Amygdala (tissue), 56 donors: ENCODE measurements at places on chromosomes 1 and 21.
A peak's percentile ranks its signal among the peaks of the same experiment; 100 is the strongest.

DNA sequence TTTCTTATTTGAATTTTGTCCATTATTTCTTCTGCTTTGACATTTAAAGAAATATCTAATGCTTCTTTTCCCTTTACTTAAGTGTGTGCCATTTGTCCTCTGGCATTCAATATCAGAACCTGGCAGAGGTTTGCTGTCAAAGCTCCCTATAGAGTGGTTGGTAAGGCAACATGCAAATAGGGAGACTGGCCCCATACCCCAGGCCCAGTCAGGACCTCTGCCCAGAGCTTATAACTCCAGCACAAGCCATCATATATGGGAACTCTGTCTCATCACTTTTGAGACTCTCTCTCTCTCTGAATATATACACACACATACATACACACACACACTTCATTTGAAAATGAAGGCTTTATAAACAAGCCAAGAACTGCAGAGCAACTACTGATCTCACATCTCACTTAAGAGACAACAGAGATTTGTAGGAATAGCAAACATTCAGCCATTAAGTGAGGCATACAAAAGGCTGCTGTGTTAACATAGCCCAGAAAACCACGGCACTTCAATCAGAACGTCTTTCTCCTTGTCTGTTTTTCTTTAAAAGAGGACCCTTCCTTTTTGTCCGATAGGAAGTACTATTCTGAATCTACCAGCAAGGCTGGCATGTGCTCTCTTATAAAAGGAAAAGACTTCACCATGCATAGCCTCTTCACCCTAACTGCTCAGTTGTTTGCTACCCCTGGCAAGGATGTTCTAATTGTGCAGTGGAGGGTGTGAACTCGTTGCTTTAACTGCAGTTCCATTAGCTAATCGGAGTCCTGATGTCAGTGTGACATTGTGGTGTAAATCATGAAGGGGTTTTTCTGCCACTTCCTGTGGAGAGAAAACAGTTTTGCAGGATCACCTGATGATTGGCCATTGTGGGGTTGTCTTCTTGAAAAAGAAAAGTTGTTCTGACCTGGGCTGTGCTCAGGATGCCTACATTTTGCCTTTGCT is 101.7 kb downstream of the NR5A2 start:
- DNase-seq: no peak

DNA sequence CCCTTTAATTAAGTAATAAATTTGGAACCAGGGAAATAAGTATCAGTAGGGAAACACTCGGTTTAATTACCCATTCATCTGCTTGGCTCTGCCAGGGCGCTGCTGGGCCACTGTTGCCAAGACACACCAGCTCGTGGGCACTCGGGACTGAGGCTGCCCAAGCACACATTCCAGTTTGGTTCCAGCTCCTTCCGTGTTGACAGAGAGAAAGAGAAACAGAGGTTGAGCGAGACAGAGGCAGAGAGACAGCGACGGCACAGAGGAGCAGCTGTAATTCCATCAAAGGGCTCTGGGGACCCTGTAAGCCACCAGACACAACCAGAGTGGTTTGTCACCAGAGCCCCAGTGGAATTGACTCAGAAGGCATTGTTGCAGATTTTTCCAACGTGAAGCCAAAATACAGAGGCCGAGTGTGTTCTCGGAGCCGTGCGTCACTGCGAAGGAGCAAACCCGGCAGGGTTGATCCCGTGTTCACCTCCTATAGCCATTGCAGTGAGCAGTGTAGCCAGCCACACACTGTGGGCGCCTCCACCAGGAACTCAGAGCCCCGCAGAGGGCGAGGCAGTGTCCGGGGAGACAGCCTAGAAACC is 33.5 kb downstream of the SYF2 start:
- peak; percentile 24 for DNase-seq

DNA sequence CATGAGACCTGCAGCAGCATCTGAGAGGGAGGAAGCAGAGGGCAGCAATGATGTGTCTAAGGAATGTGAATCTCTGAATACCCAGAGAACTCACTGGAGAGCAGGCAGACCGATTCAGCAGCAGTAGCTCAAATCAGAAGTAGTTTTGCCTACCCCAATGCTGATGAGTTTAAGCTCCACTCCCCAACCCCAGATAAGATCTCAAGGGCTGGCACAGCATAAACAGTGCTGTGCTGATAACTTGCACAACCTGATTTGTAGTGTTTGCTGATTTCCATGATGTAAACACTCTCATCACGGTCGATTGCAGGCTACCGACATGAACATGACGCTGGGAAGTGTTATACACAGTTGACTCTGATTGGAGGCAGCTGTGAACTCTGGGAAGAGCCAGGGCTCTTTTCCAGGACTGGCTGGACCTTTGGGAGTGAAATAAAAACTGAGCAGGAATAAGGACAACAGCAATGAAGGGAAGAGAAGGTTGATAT is 11.2 kb upstream of the HMGCS2 start:
- no peak for DNase-seq

DNA sequence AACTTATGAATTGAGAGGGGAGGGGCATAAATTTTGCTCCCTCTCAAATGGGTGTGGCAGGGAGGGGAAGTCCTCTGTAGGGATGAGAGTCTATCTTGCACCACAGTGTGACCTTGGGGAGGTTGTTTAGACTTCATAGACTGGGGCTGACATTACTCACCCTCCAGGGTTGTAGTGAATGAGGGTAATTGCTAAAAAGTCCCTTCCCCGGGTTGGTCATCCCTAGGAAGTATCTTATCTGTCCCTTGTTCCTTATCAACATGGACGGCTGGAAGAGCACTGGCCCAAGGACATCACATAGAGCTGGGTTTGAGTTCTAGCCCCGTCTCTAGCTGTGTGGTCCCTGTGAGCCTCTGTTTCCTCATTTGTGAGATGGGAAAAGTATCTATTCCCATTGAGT is 52.4 kb upstream of the SLC2A1 start:
- no peak for DNase-seq

GRCh38 chr1:208841436-208841835 is 597.3 kb upstream of the PLXNA2 start:
- no peak for DNase-seq

DNA sequence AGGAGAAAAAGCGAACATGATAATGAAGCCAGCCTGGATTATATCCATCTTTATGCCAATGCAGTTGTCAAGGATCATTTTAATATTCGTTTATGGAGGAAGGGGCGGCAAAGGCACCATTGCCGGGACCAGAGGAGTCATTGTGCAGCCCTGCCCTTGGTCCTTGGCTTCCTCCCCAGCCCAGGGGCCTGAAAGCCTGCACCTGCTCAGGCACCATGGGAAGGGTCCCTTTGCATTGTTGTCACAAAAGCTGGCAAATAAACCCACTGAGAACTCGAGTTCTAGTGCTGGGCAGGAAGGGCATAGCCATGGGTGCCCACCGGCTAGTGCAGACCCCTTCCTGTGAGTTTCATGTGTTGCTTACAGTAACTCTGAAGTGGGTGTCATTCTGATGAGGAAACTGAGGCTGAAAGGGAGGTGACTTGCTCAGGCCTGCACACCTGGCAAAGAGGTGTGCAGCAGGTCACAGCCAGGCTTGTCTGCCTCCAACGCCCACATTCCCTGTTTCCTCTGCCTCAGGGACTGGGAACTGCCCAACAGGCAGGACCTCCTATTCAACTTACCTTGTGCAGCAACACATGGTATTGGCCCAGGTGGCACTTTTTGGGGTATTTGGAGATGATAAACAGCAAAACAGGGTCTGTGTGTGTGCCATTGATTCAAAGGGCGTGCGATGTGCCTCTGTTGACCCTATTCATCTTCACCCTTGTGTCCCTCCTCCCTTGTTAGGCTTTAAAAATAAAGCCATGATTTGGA is 84.6 kb downstream of the MAN1C1 start:
- no peak for DNase-seq

GRCh38 chr1:80894921-80895320 is 905.8 kb upstream of the ADGRL2 start:
- no peak for DNase-seq

DNA sequence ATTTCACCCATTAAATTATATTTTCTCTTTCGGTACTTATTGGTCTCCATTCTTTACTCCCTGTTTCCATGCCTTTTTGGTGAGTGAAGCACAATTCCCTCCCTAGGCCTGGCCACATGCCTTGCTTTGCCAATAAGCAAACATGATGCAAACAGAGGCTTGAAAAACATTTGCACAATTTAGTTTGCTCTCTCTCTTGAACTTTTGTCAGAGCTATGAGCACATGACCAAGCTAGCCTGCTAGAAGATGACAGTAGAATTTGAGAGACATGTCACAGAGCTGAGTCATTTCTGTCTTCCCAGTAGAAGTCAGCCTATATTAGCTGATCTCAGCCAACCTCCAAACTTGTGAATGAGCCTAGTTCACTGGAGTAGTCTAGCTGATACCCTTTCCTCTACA is 24.6 kb downstream of the ANGPTL3 start:
- DNase-seq: no peak

GRCh38 chr1:7405844-7406500 is 365.1 kb upstream of the VAMP3 start:
- no peak for DNase-seq

DNA sequence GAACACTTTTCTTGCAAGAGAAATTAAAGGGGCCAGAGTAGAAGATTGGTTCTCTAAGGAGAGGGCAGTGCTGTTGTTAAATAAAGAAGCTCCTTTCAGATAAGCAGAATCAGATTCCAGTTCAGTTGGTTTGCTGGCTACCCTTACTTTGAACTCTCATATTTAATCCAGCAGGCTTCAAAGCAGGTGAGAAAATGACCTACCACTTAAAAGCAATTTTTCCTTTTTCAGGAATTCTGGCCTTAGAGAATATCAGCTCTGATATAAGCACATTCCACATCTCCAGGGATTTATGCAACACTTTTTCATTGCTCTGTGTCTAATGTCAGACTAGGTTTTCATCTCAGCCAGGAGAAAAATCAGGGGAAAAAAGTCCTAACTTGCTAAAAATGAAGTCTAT is 28.7 kb downstream of the WNT2B start:
- no peak for DNase-seq

DNA sequence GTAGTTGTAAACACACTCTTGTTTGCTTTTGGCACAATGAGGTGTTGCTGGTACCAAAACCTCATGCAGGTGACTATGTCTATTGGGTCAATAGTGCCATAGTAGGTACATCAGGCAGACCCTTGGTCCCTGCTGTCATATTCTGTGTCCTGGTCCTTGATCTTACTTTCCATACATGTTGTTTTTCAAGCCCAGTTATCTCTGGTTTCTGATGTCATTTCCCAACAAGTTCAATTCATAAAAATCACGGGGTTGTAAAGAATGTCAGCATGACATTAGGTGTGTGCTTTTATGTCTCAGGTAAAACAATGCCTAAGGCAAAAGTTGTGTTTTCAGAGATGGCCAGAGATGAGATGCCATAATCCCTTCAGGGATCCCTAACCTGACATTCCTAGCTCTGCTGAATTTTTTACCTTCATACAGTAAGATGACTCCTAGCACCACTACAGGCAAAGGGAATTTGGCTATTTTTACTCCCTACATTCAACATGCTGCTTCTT is 390.3 kb upstream of the PKN2 start:
- no peak for DNase-seq

DNA sequence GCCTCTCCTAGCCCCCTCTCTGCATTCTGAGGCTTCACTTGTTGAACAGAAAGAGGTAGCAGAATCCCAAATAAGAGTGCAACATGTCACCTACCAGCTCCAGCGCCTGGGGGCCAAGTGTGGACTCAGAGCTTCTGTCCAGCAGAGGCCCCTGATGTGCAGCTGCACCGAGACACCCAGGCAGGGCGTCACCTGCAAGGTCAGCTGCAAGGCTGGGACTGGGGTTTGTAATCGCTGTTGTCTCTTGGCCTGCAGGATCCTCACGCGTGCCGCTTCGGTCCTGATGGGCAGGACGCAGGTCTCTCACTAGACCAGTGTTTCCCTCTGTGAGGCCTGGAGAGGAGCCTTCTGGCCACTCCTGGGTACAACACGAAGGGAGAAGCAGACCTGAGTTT is 4.3 kb upstream of the SLX9 start:
- no peak for DNase-seq

DNA sequence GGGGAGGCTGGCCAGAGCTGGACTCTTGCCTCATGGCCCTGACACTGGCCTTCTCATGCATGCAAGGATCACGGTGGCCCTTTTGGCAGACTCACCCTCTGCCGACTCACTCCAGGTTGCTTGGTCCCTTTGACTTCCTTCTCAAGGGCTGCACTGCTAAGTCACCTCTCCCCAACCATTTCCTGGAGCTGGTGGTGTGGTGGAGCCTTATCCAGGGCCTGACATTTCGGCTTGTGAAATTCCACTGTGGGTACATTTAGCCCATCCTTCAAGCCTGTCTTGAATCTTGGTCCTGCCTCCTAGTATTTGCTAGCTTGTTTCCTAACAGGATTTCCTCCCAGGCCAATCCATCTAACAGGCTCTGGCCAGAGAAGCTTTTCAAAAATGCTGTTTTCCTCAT is 52.6 kb upstream of the JUN start:
- no peak for DNase-seq

DNA sequence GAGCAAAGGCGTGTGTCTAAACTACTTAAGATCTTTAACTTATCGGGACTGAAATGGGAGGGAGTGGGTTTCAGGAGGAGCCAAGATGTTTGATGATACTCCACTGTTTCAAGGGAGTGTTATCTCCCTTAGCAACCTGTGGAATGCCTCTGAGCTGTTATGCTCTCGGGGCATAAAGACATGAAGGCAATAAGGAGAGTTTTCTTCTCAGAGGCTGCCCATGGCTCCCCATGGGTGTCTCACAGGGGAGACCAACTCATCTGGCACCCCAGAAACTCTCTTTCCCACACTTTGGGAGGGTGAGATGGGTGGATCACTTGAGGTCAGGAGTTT is 130.0 kb downstream of the LIPI start:
- no peak for DNase-seq

GRCh38 chr1:193538680-193539079 is 352.3 kb upstream of the B3GALT2 start:
- no peak for DNase-seq

- no peak for DNase-seq
These were observed 30.0 kb downstream of the SLC27A3 start for GRCh38 chr1:153805042-153805745.

- no peak for DNase-seq
These were observed 28.8 kb downstream of the COP1 start for GRCh38 chr1:176178316-176178715.

GRCh38 chr1:52479076-52479475 is 73.8 kb downstream of the TUT4 start:
- no peak for DNase-seq

DNA sequence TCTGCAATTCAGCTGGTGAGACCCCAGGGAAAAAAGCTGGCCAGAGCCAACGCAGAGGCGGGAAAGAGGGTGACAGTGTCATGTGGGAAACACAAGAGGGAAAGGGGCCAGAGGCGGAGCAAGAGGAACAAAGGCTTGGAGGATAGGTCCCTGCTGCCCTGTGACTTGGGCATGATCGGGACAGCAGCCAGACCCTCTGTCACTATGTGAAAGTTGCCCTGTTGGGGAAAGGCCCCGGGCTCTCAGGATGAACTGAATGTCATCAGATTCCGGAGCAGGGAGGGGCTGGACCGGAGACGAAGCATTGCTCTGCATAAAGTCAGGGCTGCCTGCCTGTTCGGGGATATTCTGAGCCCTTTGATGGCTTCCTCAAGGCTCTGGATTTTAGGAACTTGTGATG is 5.7 kb upstream of the ELF3 start:
- no peak for DNase-seq

GRCh38 chr1:247322849-247323586 is 8.6 kb downstream of the ZNF496 start:
- DNase-seq: no peak
